CD4-positive, alpha-beta T cell (primary cell): ENCODE measurements at places on chromosomes 5 and 9. TPM values are rescaled to one million over a fixed set of nuclear protein-coding genes. Genes with fewer than 3 reads are reported as not detected.

Gene SPRY4
- total RNA-seq, result 0.16 TPM

Gene FOXD4L4
- not detected for total RNA-seq

Gene SH3GL2
- not detected for total RNA-seq

Gene ARID3C
- 0.34 TPM for total RNA-seq

Gene ZCCHC7
- 41.0 TPM for total RNA-seq

Gene ZNF883
- 0.30 TPM for total RNA-seq

Gene CTSV
- not detected for total RNA-seq

Gene SHISAL2B
- total RNA-seq, result not detected

Gene SPDL1
- 5.6 TPM for total RNA-seq

- H3K27me3 ChIP-seq, result no peaks in the 10 kb centered on the region
- H3K4me1 ChIP-seq, result no peaks in the 10 kb centered on the region
- DNase-seq, result no peak
- H3K36me3 ChIP-seq, result no peaks in the 10 kb centered on the region
- no peak overlapping the region for H3K4me3 ChIP-seq
- no peak overlapping the region for H3K27ac ChIP-seq
Observed at GRCh38 chr5:21237461-21237860, 1249.5 kb upstream of the CDH18 start.

- no peaks in the 10 kb centered on the region for H3K27me3 ChIP-seq
- no peak overlapping the region for H3K27ac ChIP-seq
- no peak overlapping the region for H3K4me3 ChIP-seq
- no peaks in the 10 kb centered on the region for H3K4me1 ChIP-seq
- no peaks in the 10 kb centered on the region for H3K36me3 ChIP-seq
- DNase-seq, result no peak
Observed at GRCh38 chr5:91018200-91018599, 364.9 kb downstream of the ARRDC3 start.

DNA sequence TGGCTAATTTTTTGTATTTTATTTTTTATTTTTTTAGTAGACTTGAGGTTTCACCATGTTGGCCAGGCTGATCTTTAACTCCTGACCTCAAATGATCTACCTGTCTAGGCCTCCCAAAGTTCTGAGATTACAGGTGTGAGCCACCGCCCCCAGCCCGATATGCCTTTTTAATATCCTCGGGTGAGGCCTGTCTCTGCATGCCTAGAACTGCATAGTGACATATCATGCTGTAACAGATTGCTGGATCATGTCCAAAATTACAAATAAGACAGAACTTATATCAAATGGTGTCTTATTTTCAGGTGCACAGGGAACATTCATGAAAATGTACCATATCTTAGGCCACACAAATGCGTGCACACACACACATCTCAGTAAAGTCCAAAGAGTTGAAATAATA, 39.1 kb upstream of the PJA2 start:
- H3K36me3 ChIP-seq, result no peaks in the 10 kb centered on the region
- no peak overlapping the region for H3K27ac ChIP-seq
- no peaks in the 10 kb centered on the region for H3K27me3 ChIP-seq
- no peaks in the 10 kb centered on the region for H3K4me1 ChIP-seq
- H3K4me3 ChIP-seq, result no peak overlapping the region
- DNase-seq, result no peak

DNA sequence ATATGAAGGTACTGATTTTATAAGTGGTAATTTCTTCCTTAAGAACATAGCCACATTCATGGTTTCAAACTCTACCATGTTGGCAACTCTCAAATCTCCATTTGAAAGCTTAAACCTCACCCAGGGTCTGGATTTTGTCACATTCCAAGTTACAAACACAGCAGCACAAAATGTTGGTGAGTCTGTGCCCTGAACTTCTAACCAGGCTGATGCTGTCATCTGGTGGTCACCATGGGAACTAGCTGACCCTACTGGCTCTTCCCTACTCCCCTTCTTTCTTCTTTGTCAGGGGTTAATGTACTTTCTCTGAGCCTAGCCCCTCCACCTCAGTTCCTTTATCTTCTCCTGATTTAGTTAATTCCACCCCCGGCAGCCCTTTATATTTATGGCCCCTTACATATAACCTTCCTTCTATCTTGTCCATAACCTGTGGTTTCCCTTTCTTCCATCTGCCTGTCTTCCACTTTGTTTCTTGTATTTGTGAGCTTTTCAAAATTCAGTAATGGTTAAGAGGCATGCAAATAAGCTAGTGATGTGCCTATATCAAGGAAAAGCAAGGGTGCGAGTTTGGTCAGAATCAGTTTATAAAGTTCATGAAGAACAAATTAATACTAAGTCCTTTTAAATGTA, 35.9 kb downstream of the TGFBR1 start:
- peaks cover 4% of the 10 kb centered on the region for H3K4me1 ChIP-seq
- no peak overlapping the region for H3K27ac ChIP-seq

DNA sequence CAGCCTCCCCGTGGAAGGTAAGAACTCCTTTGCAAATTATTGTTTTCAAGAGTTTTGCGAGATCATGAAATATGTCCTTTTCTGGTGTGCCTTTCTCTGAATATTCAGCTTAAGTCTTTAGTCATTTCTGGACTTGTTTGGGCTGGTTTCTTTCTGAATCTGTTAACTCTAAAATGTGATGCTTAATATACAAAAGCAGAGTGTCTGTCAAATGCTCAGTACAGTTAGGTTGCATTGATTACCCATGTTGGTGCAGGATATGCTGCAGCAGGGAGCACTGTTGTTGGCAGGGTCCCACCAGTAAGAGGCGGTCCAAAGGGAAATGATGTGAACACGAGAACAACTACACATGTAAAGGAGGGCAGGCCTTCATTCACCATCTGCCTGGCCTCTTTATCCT, 47.7 kb downstream of the SPTAN1 start:
- peaks cover 86% of the 10 kb centered on the region for H3K36me3 ChIP-seq
- H3K27me3 ChIP-seq, result no peaks in the 10 kb centered on the region

DNA sequence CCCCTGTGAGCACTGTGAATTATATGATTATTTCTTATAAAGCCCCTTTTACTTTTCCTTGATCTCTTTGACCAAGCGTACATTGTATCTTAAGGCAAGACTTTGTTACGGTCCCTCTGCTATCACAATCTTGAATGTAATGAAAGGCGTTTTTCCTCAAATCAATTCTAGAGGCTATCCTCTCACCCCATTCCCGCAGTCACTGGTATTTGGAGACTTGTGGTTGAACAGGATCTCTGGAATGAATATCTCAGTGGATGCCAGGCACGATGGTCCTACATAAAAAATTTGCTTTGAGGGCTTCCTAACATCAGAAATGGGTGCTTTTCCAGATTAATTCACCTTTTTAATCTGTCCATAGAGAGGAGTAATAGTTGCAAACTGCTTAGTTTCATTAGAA, 151.4 kb upstream of the PAPPA start:
- no peaks in the 10 kb centered on the region for H3K4me1 ChIP-seq
- DNase-seq, result no peak
- no peaks in the 10 kb centered on the region for H3K36me3 ChIP-seq
- H3K4me3 ChIP-seq, result no peak overlapping the region
- H3K27ac ChIP-seq, result no peak overlapping the region

GRCh38 chr5:2538169-2538568, 213.3 kb downstream of the IRX2 start:
- no peak overlapping the region for H3K4me3 ChIP-seq
- no peaks in the 10 kb centered on the region for H3K4me1 ChIP-seq
- no peak overlapping the region for H3K27ac ChIP-seq
- no peaks in the 10 kb centered on the region for H3K27me3 ChIP-seq
- H3K36me3 ChIP-seq, result no peaks in the 10 kb centered on the region

DNA sequence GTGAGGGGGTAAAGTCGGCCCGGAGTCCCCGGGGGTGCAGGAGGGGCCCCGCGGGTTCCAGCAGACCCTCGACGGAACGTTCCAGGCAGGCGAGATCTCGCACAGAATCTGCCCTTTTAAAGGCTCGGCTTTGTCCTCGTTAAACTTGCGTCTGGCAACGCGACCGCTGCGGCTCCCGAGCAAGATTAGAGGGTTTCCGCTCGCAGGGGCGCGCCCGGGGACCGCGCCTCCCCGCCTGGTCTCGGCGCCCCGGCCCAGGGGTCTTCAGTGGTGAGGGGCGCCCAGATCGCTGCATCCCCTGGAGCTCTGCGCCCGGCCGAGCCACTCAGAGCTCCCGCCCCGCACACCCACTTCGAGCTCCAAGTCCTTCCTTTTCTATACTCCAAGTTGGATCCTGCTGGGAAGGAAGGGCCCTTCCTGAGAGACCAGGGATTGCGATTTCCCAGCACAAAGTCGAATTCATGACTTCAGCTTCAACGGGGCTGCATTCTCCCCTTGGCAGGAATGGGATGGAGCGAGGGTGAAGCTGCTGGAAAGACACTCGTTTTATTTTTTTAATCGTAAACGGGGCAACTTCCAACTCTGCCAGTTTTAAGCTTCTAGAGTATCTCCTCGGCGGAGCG, 11.3 kb downstream of the PROP1 start:
- H3K4me1 ChIP-seq, result peaks cover 17% of the 10 kb centered on the region
- H3K27ac ChIP-seq, result no peak overlapping the region
- DNase-seq, result no peak

- no peaks in the 10 kb centered on the region for H3K27me3 ChIP-seq
- no peak overlapping the region for H3K4me3 ChIP-seq
- H3K27ac ChIP-seq, result no peak overlapping the region
- H3K4me1 ChIP-seq, result no peaks in the 10 kb centered on the region
Observed at GRCh38 chr5:61790678-61791077, 458.6 kb downstream of the ZSWIM6 start.

DNA sequence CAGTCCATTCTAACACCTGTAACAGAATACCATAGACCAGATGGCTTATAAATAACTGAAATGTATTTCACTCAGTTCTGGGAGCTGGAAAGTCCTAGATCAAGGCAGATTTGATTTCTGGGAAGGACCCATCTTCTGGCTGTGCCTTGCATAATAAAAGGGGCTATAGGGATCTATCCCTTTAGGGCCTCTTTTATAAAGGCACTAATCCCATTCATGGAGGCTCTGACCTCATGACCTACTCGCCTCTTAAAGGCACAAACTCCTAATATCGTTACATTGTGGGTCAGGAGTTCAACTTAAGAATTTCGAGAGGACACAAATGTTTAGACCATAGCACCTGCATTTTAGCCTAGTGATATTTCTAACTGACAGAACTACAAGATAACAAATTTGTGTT, 619.0 kb downstream of the CDH18 start:
- H3K4me1 ChIP-seq, result no peaks in the 10 kb centered on the region
- H3K27ac ChIP-seq, result no peak overlapping the region

DNA sequence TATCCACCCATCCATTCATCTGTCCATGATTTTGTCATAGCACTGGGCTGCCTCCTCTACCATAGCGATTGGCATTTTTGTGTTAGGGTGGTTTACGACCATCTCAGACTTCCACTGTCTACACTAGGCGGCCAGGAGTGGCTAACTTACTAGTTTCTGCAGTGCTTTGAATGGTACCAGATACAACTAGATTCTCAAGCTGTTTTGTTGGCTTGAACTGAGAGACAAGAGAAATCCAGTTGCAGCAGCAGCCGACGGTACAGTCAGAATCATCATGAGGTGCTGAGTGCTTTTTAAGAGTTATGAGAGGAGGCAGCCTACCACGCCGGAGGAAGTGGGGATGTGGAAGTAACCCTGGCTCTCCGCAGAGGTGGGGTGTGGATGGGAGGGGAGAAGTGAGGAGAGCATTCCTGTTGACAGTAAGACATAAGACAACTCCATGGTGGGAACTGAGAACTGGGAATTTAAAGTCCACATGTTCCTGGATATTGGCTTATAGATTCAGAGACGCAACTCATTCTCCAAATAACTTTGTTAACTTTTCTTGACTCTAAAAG, 27.9 kb downstream of the COL5A1 start:
- H3K4me1 ChIP-seq, result no peaks in the 10 kb centered on the region
- no peak overlapping the region for H3K27ac ChIP-seq
- H3K4me3 ChIP-seq, result no peak overlapping the region
- no peaks in the 10 kb centered on the region for H3K27me3 ChIP-seq
- DNase-seq, result no peak
- no peaks in the 10 kb centered on the region for H3K36me3 ChIP-seq

GRCh38 chr9:138024831-138025291, 147.3 kb downstream of the CACNA1B start:
- DNase-seq, result no peak
- H3K36me3 ChIP-seq, result no peaks in the 10 kb centered on the region
- H3K4me1 ChIP-seq, result peaks cover 6% of the 10 kb centered on the region
- no peak overlapping the region for H3K27ac ChIP-seq
- H3K4me3 ChIP-seq, result no peak overlapping the region

DNA sequence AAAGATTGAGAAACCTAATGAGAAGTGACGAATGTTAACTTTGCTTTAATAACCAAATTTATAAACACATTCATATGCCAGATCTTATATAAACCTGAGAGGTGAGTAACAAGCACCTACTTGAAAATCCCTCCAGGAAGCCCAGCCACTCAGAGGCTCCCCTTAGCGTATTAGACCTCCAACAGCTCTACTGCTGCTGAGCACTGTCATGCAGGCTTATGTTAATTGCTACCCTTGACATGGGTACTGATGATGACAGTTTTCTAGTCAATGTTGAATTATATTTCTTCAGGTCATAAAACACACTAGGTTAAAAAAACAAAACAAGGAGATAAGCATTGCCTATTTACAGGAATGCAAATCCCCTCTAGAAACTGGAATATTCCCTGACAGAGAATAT, 161.2 kb downstream of the MPDZ start:
- no peak for DNase-seq
- no peaks in the 10 kb centered on the region for H3K27me3 ChIP-seq
- no peak overlapping the region for H3K4me3 ChIP-seq
- no peaks in the 10 kb centered on the region for H3K36me3 ChIP-seq

GRCh38 chr9:133525677-133526076, 918 bp upstream of the MYMK start:
- H3K4me3 ChIP-seq, result no peak overlapping the region
- H3K27me3 ChIP-seq, result no peaks in the 10 kb centered on the region
- no peak for DNase-seq

DNA sequence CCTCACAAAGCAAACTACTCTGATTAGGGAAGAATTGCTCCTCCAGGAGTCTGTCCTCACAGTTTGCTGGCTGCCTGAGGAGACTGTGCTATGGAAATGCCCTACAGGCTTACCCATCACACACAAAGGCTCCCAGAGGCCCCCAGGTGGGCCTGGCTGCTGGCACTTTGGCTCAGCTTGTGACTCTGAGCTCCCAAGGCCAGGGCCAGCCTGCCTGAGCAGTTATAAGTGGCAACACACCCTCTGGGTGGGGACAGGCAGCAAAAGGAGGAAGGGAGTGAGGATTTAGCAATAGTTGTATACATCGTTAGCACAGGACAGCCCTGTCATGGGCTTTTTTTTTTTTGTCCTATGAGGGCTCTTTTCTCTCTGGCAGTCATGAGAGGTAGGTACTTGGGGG, 103.5 kb downstream of the DAPK1 start:
- no peak overlapping the region for H3K27ac ChIP-seq
- H3K27me3 ChIP-seq, result no peaks in the 10 kb centered on the region
- no peak for DNase-seq
- no peaks in the 10 kb centered on the region for H3K36me3 ChIP-seq
- peaks cover 7% of the 10 kb centered on the region for H3K4me1 ChIP-seq
- no peak overlapping the region for H3K4me3 ChIP-seq
